ENCODE measurements at places on chromosomes 5 and 9.

- no peak for DNase-seq
Measured at GRCh38 chr9:117787746-117788145, 83.5 kb downstream of the TLR4 start.

GRCh38 chr5:137392261-137392660 is 106.9 kb downstream of the SPOCK1 start:
- DNase-seq = no peak

GRCh38 chr5:13606051-13606450 is 338.4 kb downstream of the DNAH5 start:
- DNase-seq = no peak

DNA sequence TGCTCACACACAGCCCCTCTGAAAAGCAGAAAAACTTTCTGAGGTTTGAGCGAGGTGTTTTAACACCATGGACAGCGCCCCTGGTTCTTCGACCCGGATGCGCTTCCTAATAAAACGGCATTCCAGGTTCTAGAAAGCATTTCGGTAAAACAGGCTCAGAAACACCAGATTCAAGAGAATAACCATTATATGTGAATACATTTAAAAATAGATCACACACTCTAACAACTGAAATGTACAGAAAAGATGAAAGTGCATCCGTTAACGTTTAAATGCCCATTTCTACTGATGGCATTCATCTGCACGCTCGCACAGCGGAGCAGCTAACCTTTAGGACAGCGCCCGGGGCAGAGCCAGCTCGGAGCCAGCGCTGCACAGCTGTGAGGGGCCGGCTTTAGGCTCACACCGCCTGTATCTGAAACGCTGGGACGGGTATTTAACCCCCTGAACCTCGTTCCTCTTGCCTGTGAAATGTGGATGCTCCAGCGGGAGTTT is 26.3 kb upstream of the TENT4A start:
- peak; percentile 22 for DNase-seq

DNA sequence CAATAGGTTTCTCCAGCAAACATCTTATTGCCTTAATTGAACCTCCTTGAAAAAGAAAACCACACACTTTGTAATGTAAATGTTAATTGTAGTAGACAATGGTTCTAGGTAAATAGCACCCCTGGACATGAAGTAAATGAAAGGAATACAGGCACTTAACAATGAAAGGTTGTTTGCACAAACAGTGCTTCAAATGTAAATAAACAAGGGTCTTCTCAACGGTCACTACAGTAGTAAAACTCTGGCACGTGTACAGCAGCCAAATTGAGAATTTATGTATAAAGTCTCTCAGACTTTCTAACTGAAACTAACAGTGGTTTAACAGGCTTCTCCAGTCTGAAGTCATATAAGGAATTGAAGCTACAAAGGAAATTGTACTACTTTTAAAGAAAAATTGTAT is 218.3 kb downstream of the MEF2C start:
- no peak for DNase-seq

DNA sequence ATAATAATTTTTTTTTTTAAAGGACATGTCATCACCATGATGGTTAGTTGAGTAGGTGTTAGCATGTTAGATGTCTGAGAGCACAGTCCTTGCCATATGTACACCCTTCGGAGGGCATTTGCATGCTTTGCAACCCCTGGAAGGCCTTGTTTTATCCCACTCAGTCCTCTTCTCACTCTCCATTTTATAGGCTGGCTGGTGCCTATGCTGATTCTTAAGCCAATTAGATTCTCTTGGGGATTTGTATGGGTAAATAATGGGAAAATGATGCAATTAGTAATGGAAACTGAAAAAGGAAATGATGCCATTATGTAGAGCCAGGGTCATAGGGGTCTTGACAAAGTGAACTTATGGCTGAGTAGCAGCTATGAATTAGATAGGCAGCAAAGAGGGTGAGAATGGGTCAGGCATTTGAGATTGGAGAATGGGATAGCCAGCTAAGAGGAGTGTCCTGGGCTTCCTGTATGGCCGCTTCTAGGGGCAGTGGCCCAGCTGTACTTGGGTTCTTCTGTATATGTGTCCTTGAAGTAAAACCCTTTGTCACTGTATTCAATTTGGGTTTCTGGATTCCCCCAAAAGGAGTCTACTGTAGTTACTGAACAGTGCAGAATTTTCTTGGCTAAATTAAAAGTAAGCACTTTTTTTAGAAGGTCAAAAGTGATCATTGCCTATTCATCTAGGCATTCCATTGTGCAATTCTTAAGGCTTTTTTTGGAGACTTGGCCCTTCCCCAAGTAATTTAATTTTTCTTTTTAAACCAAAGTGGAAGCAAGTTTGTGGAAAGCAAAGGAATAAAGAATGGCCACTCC is 31.6 kb downstream of the LRRTM2 start:
- DNase-seq = no peak

DNA sequence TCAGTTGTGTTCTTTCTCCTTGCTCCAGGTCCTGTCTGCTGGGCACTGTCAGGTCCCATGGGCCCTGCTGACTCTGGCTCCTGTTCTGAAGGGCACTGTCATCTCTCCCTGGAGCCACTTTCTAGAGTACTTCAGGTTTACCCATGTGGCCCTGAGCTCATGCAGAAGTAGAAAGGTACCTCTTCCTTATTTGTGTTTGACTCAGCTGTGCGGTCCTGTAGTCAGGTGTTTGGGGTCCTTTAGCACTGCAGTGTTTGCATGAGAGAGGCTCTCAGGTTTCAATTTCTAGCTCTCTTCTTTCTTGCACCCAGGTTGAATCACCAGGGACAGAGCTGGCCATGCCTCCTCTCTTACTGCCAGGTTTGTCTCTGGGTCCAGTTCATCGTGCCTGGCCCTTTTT is 71.5 kb downstream of the HSPA4 start:
- DNase-seq = no peak

DNA sequence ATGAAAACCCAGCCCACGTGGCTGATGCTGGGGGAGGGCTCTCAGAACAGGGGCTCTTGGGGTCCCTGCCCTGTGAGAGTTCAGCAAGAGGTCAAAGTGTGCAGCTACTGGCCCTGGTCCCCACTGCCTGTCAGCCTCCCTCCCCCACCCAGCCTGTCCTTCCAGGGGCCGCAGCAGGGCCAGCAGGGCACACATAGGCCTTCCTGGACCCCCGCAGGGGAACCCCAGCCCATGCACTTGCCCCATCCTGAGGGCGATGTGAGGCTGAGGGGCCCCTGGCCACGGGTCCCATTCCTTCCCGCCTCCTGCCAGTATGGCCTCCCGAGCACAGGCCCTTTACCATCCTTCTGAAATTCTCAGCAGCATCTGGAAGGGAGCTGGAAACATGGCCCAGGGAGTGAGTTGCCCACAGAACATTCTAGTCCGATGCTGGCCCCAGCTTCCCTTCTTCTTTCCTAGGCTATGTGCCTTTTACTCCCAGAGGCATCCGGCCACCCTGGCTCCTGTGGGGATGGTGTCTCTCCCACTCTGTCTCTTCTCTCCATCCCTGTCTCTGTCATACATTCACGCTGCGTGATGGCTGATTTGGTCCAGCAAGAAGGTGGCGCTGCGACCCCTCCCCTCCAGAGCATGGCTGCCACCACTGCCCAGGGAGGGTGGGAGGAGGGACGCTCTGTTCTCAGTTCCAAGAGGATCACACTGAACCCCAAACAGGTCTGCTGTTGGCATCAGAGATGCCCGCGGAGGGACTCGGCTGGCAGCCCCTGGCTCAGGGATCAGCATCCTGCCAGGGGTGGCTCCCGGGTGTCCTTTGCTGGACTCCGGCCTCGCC is 19.6 kb downstream of the MRPL36 start:
- no peak for DNase-seq

All from iPS DF 6.9 (cell line).